ENCODE measurements at places on chromosomes 4 and X.

GRCh38 chr4:101328063-101328602 is 19.2 kb downstream of the PPP3CA start:
- no peak for DNase-seq

DNA sequence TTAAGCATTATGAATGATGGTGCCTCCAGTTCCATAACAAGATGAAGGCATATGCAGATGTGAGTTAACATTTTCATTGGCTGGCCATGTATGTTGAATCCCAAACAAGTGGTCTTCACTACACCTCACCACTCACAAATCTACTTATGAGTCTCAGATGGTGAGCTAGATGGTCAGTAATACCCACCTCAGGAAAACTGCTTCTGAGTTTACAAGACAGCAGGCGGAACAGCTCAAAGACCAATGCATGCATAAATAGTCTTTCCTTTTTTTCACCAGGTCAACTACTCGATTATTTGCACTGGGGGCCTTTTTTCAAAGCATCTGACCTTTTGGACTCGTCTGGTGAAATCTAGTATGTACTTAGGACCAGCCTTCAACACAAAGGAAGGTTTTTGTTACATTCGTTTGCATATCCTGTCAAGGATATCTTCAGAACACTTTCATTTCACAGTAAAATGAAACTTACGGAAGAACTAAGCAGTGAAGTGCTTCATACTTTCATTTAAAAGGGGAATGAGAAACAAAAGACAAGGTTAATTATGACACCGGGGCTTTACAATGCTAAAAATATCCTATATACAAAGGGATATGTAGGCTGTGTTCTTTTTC is 23.1 kb upstream of the TLR7 start:
- DNase-seq = no peak

DNA sequence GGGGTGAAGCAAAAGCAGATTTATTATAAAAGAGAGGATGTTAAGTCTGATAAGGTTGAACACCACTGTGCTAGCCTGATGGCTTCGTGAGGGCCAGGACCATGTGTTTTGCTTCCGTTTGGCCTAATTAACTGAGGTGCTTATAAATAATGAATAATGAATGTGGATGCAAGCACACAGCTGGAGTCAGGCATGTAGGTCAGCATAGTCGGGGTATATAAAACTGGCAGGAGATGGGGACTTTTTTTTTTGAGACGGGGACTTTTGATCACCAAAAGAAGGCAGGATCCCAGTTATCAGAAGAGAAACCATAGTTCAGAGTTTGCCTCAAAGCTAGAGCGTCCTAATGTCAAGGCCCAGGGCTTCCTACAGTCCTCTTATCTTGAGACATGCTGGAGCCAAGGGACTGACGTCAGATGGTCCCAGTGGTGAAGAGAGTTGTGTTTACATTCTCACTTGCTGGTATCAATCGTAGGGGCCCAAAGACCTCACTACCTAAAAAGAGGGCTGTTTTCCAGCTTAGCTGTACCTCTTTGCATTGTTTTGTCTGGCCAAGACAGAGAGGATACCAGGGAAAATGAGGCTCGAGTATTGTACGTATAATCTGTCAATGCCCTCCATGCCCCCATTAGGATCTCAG is 50.4 kb downstream of the RTL9 start:
- no peak for DNase-seq

DNA sequence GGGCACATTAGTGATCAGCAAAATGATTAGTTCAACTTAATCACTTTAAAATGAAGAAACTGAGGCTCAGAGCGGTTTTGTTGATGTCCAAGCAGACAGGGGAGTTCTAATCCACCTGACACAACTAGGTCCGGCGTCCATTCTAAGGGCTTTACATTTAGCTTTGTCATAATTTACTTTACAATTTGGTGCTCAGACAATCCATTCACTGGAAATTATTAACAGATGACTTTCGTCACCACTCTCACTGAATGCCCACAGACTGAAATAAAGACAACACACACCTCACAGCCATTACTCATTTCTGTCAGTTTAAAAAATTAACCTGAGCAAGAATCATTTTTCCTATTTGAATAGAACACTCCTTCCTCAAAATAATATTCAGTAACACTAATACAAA is 10.8 kb downstream of the NR3C2 start:
- DNase-seq = no peak

DNA sequence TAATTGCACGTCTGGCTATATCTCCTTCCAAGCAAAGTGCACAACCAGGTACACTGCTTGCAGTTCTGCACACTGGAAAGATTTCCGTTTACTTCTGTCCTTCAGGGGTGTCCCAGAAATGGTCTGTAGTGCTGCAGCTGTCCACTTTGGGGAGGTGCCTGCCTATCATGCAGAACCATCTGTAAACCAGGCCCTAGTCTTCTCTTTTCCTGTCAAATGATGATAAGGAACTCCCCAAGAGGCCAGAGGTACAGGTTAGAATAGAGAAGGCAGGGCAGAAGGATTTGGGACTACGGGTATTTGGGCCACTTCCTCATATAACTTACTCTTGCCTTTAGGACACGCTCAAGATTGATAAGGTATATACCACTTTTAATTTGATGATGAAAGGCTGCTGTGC is 746.9 kb downstream of the FAT4 start:
- no peak for DNase-seq

All from stimulated activated CD4-positive, alpha-beta T cell treated with anti-CD3 and anti-CD28 coated beads, Interleukin-1b, Interleukin-23, amount 100 ng/mL, for 4 hours (primary cell).